ENCODE measurements at places on chromosomes 11 and 22. TPM values are rescaled to one million over a fixed set of nuclear protein-coding genes. Genes with fewer than 3 reads are reported as not detected.

The PCNX3 gene
- 87.6 TPM for total RNA-seq

The BEST1 gene
- total RNA-seq = 21.0 TPM

GRCh38 chr11:116427903-116428637 is 344.7 kb downstream of the BUD13 start:
- DNase-seq = peak; percentile 67

GRCh38 chr11:60183591-60184205 is 815 bp upstream of the MS4A6A start:
- no peak for DNase-seq

DNA sequence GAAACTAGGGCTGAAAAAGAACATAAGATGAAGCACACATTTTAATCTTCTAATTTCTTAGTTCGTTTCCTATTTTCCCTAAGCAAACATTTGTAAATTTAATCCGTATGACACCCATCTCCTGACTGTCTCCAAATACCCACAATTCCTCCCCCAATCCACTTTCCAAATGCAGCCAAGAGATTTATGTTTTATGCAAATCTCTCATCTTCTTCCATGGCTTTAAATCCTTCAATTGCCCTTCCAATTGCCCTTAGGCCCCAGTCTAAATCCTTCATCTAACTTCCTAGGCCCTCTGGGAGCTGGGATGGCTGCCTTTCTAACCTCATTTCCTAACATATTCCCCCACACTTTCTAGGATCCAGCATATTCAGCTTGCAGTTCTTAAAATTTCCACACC is 18.0 kb upstream of the POU2AF1 start:
- no peak for DNase-seq

DNA sequence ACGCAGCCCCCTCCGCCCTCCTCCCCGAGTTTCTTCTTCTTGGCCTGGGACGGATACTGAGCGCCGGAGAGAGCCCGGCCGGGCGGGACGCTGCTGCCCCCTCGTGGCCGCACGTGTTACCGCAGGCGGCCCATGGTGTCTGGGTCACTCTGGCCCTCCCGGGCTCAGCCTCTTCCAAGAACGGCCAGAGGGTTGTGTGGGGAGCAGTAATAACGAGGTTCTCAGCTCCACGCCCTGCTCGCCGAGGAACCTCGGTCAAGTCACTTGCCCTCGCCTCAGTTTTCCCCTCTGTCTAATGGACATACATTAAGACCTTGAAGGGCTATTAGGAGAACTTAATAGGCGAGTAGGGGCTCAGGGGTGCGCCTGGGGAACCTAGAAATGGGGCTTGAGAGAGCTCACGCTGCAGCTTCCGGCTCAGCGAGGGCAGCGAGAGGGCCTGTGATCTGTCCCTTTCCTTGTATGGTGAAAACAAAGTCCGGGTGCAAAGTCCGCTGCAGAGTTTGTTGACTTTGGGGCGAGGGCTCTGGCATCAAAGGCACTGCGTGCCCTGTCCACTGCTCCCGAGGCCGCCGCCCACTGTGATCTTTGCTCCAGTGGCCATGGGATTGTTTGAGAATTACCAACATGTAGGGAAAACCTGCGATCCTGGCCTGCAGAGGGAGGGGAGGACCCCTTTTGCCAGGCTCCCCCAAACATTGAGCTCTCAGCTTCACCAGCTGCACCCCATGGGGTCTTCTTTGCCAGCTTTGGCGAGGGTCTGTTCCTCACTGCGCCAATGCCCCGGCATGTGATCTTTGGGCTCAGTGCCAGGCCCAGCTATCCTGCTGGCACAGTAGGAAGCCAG is 14.4 kb upstream of the LRP5 start:
- peak; percentile 82 for DNase-seq
